ENCODE measurements at places on chromosomes 6 and 20.

DNA sequence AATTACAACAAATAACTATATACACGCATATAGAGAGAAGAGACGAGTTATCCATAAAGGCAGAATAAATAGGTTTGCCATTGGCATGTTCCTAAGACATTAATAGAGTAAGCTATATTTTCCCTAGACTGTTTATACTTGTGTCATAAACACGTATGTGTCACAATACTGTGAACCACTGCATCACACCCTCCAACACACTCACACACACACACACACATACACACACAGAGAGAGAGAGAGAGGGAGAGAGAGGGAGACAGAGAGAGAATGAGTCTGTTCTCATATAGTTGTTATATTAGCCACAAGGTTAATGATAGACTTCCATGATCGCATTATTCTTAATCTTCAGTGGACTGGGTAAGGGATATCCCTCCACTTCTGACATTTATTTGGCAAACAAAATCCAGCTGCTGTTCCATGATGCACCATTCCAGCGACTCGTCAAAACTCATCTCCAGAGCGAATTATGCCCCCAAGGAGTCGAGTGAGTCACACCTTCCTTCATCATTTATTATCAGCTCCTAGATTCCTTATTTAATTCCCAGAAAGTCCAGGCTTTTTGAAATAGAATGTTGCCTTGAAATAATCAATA, 82.8 kb upstream of the HIVEP1 start:
- no peak for DNase-seq

DNA sequence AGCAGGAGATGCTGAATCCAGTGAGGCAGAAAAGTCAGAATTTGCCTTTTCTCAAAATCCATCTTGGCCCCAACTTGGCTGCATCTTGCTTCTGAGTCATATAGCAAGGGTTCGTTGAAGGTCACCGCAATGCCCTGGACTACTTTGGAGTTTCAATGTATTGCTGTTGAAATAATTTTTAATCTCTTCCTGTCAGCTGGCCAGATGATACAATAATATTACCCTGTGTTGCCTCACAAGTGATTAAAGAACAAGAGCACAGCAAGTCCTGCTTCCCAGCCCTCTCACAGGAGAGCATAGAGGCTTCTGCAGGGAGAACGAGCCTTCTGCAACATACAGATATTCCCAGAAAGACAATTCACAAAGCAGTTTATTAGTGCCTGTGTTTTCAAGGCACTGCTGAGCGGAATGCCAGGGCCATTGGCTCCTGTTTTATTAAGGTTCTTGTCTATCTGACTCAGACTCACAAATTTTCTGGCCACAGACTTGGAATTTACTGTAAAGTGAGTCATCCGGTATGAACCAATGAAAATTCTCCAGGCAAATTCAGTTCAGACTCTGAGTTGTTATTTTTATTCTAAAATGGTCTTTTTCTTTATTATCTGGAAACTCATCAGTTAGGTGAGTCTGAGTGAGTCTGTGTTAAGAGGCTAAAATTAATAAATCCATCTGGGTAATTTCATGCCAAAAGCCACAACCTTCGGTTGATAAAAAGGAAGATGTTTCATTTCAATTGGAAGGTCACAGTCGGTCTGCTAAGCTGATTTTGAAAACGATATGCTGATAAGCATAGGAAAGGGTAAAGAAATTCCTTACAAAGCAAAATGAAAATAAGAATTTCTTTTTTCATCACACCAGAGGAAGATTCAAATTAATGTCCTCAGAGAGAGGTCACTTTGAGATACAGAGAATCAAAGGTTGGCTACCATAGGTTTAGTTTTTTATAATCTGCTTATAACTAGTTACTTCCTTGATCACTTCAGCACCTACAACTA, 289.4 kb upstream of the STXBP5 start:
- peak; percentile 95 for DNase-seq

- DNase-seq: no peak
These were observed 1.7 kb upstream of the COL9A1 start for GRCh38 chr6:70304616-70305015.

DNA sequence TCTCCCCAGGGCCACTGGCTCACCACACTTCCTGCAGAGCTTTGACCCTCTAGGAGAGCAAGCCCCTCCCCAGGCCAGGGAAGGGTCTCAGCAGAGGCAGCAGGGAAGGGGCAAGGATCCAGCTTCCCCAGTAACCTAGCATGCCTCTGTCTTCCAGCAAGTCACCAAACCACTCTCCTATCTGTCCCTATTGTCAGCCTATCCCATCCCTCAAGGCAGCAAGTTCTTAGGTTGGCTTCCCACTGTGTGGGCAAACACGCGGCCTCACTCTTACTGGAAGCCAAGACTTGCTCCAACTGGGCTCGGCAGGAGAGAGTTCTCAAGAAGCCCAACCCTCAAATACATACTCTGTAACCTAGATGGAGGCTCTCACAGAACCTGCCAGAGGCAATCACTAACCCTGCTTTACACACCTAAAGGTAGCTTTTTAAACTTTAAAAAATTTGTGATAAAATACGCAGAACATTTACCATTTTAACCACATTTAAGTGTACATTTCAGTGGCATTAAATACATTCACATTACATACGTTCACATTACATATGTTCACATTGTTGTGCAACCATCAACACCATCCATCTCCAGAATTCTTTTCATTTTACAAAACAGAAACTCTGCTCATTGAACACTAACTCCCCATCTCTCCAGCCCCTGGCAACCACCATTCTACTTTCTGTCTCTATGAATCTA, 58.5 kb downstream of the MRPL14 start:
- no peak for DNase-seq

GRCh38 chr6:157673596-157673995, 149.4 kb upstream of the SNX9 start:
- no peak for DNase-seq

All from fibroblast of gingiva (primary cell).